ENCODE measurements at places on chromosomes 2 and 18. TPM values are rescaled to one million over a fixed set of nuclear protein-coding genes. Genes with fewer than 3 reads are reported as not detected.

The CCDC141 gene
- total RNA-seq: 4.0 TPM

The COL3A1 gene
- total RNA-seq: 20.5 TPM

The SERPINB10 gene
- total RNA-seq: not detected

The KIF1A gene
- 0.37 TPM for total RNA-seq

The ABCG8 gene
- not detected for total RNA-seq

The FAM237A gene
- total RNA-seq: not detected

The PLGLB1 gene
- total RNA-seq: 0.92 TPM

The FIGLA gene
- not detected for total RNA-seq

The FAM168B gene
- 102 TPM for total RNA-seq

The ZNF804A gene
- 4.3 TPM for total RNA-seq

The TMEM178A gene
- not detected for total RNA-seq

The OTOS gene
- not detected for total RNA-seq

The NGEF gene
- 3.4 TPM for total RNA-seq
